ENCODE measurements at places on chromosomes 6 and 20. TPM values are rescaled to one million over a fixed set of nuclear protein-coding genes. Genes with fewer than 3 reads are reported as not detected.
A peak's percentile ranks its signal among the peaks of the same experiment; 100 is the strongest.

GRCh38 chr20:36847009-36847709 is 28.8 kb upstream of the TLDC2 start:
- H3K27me3 ChIP-seq, result no peaks in the 10 kb centered on the region
- no peaks in the 10 kb centered on the region for H3K36me3 ChIP-seq
- DNase-seq, result peak; percentile 98
- H3K4me1 ChIP-seq, result peaks cover 82% of the 10 kb centered on the region

GRCh38 chr6:161346717-161347116 is 72.9 kb upstream of the AGPAT4 start:
- DNase-seq, result no peak
- H3K27ac ChIP-seq, result no peak overlapping the region
- no peaks in the 10 kb centered on the region for H3K4me1 ChIP-seq
- no peaks in the 10 kb centered on the region for H3K27me3 ChIP-seq

GRCh38 chr20:20373091-20373571 is 5.2 kb downstream of the INSM1 start:
- H3K27me3 ChIP-seq, result peaks cover 19% of the 10 kb centered on the region
- no peaks in the 10 kb centered on the region for H3K36me3 ChIP-seq
- peaks cover 16% of the 10 kb centered on the region for H3K4me1 ChIP-seq
- DNase-seq, result no peak

GRCh38 chr20:31920275-31920855 is 31.5 kb downstream of the PDRG1 start:
- no peak overlapping the region for H3K27ac ChIP-seq
- no peak overlapping the region for H3K4me3 ChIP-seq
- no peaks in the 10 kb centered on the region for H3K27me3 ChIP-seq
- H3K36me3 ChIP-seq, result no peaks in the 10 kb centered on the region
- H3K4me1 ChIP-seq, result peaks cover 11% of the 10 kb centered on the region

GRCh38 chr6:36838896-36839748 is at the start of gene CPNE5:
Gene CPNE5, minus strand, starts transcription at chr6:36839444. Its CDS starts 67 bp downstream, at chr6:36839377.
- no peak for DNase-seq
- peaks cover 29% of the 10 kb centered on the region for H3K4me1 ChIP-seq
- H3K27me3 ChIP-seq, result no peaks in the 10 kb centered on the region
- peak within 1 kb of the TSS; percentile 56 for H3K4me3 ChIP-seq
- H3K36me3 ChIP-seq, result no peaks in the 10 kb centered on the region

- H3K4me3 ChIP-seq, result no peak overlapping the region
- no peaks in the 10 kb centered on the region for H3K4me1 ChIP-seq
- no peaks in the 10 kb centered on the region for H3K27me3 ChIP-seq
- H3K36me3 ChIP-seq, result no peaks in the 10 kb centered on the region
Measured at GRCh38 chr6:141394125-141394536, 738.6 kb upstream of the GJE1 start.

The VPS16 gene
- 20.9 TPM for total RNA-seq

The PAK5 gene
- total RNA-seq, result 0.36 TPM

The SNAI1 gene
- 2.6 TPM for total RNA-seq

The ATRN gene
- total RNA-seq, result 12.7 TPM

The TTLL9 gene
- not detected for total RNA-seq

The PNLDC1 gene
- total RNA-seq, result 1.1 TPM

Measured in sigmoid colon (tissue), 7 donors.